ENCODE measurements at places on chromosomes 7 and 10.

DNA sequence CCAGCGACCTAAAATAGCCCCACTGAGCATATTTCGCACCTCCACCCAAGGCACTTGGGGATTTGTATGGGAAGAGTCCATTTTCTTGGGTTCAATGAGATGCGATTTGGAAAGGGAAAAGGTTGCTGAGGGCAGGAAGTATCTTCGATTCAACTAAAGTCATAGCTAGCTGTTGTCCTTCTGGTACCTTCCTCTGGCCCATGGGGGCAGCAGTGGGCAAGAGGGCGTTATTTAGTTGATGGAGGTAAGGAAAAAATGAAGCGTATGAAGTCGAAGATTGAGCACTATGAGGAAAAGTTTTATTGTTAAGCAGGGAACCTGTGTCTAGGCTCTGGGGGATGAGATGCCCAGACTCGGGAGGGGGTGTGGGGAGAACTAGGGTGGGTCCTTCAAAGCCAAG is 135.4 kb downstream of the EVX1 start:
- DNase-seq = no peak

GRCh38 chr7:42765931-42766330 is 145.9 kb downstream of the C7orf25 start:
- no peak for DNase-seq

GRCh38 chr10:28332726-28333125 is 29.9 kb upstream of the MPP7 start:
- DNase-seq = no peak

DNA sequence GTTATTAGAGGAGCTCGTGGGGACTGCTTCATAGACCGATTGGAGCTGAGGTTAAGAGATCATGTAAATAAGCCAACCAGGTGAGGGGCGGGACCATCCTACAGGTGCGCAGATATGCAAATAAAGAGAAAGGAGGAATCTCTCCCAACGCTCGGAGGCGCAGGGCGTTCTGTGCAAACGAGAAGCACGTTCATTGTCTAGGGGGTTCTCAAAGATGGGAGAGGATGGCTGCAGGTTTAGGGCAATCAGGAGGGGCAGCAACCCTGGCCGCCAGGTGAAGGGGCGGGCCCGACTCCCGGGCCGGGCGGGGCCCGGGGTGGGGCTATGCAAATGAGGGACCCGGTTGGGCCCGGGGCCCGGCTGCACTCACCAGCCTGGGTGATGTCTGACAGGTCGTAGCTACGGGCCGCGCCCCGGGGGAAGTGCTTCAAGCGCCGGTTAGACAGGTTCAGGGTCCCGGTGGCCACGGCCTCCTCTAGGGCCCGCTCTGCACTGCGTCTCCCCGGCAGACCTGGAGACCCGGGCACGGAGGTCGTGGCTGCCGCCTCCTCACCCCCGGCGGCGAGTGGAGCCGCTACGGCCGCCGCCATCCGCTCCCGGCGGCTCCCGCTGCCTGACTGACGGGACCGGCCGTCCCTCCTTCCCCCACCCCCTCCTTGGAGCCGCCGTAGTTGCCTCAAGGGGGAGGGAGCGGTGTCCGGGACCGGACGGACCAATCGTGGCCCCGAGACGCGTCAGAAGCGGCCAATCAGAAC is at the start of gene LRCH4:
Gene LRCH4 (minus strand): TSS at position 619 of the 755 bp plus-strand sequence. CDS start 29 bp downstream, at position 590.
- no peak for DNase-seq

GRCh38 chr7:18352339-18353255 is 143.0 kb upstream of the HDAC9 start:
- peak; percentile 70 for DNase-seq

DNA sequence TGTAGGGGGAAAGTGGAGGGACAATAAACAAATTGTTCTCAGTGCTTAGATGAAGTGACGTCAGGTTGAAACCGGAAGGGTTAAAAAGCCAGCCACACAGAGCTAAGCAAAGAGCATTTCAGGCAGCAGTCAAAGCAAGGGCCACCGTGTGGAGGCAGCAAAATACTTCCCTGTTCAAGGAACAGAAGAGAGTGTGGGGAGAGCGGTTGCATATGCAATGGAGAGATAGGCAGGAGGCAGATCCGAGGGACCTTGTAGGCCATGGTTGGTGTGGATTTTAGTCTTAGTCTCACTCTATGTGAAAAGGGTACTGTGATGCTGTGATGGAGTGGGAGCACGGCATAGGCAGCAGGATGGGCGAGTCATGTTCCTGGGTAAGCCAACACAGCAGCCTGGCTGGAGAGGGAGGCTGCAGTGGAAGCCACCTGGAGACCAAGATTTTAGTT is 3.8 kb upstream of the STN1 start:
- no peak for DNase-seq

GRCh38 chr7:81298951-81299666 is 380.3 kb upstream of the SEMA3C start:
- DNase-seq = peak; percentile 96

DNA sequence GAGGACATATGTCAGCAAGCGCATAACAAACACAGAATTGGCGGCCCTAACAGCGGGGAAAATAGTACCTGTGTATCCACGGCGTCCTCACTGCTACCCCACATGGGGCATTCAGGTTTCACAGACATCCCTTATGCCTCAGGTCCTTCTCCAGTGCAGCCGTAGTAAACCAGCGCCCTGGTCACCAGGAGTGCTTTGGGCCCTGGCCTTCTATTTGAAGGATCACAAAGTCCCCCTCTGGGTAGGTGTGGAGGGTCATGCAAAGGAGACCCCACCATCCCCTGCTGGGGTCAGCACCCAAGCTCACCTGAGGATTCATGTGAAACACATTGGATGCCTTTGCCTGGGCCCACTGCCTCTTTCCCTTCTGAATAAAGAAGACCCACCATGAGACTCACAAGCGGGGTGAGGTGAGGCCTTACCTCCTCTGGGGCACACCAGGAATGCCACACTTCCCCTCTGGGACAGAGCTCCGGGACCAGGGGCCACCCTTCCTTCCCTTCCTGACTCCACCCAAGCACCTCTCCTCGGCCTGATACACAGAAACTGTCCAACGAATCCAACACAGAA is 18.8 kb downstream of the CLRN3 start:
- DNase-seq = no peak

DNA sequence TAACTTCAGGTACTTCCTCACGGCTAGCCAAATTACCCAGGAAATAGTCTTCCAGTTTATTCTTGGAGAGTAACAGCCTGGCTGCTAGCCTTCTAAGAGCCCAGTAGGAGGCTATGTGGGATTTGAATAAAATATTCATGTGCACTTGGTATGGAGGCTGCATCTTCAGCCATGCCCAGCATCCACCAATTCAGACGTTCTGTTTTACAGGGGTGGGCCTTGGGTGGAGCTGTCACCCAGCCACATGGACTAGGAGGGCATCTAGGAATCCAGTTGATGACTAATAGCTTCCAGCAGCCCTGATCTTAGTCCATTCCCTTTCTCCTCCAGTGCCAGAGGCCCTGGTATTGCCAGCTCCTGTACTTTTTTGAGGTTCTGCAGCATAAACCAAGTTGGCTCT is 66.3 kb upstream of the ZRANB1 start:
- peak; percentile 58 for DNase-seq

- DNase-seq = no peak
Measured at GRCh38 chr10:27373566-27374160, 130.4 kb upstream of the RAB18 start.

GRCh38 chr7:80087051-80087770 is 47.4 kb upstream of the GNAI1 start:
- DNase-seq = peak; percentile 89

DNA sequence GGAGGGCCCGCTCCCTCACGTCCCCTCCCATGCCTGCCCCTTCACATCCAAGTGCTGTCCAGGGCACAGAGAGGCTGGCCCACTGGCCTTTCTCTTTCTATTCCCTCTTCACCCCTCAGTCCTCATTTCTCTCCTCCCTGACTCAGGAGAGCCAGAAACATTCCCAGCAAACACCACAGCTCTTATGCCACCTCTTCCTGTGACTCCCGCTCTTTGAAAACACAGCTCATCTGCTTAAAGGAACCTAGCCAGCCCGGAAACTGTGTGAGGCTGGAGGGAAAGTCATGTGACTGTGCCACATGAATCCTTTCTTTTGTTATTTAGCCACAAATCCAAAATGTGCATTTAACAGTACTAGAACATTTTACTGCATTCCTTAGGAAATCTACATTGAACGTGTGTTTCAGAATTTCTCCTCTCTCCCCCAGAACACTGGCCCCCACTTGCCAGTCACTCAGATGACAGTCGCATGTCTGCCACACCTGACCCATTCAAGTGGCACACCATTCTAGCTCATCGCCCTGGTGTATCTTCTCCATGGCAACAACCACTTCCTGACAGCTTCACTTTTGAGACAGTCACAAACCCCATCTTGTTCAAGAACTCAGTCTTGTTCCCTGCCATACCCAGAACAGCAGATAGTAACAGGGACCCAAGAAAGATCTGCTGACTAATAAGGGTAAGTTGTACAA is 42.8 kb downstream of the GRB10 start:
- DNase-seq = peak; percentile 27

DNA sequence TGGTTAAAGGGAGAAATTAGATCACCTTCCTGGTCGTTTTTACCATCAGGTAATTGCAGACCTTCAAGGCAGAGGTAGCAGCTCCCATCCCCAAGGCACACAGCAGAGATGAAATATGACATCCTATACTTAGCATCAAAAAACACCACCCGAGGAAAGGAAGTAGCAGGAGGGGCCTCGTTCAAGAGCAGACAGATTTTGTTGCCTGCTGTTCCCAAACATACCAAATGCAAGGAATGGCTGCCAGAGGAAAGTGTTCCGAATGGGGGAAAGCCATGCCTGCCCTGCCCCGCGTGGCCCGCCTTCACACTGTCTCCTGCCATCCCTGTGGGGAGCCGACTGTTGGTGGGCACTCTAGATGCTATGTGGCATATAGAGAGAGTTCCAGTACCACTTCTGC is 18.0 kb downstream of the FKBP6 start:
- DNase-seq = no peak

GRCh38 chr10:117239051-117239450 is 1.9 kb upstream of the SLC18A2 start:
- no peak for DNase-seq

- no peak for DNase-seq
Measured at GRCh38 chr7:130143334-130143732, 61.9 kb downstream of the TMEM209 start.

Data from fibroblast of skin of scalp (primary cell).